ACHN (cell line): ENCODE measurements at places on chromosomes 4 and X.

DNA sequence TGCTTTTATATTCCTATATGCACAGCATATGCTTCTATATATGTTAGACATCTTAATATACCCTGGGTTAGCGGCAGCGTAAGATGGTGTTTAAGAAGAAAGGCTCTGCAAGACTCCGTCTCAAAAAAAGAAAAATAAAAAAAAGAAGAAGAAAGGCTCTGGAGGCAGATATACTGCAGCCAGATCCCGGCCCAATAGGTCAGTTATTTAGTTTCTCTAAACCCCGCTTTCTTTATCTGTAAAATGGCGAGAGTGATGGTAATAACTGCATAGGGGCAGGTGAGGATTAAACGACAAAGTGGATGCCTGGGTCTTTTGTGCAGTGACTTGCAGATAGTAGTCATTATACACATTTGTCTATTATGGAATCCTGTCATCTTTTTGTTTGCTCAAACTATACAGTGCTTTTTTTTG, 115.2 kb downstream of the NAA11 start:
- no peak for DNase-seq

DNA sequence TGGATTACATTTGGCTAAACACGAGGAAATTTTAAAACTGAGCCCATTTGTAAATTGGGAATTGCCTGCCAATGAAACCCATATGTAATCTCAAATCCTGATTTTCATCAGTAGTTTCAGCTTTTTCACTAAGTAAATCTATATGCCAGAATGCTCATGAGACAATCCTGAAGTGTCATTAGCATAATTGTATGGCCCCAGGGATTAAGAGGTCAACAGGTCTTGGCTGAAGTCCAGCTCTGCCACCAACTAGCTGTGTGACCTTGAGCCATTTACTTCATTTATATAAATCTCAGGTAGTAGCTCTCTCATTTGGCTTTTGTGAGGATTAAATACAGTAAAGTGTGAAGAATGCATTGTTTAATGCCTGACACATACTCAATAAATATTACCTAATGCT, 320.5 kb upstream of the EMCN start:
- no peak for DNase-seq

GRCh38 chrX:115693476-115693875, 132.5 kb downstream of the PLS3 start:
- DNase-seq, result no peak

- no peak for DNase-seq
These were observed 10.3 kb upstream of the RAB33B start for GRCh38 chr4:139443661-139444060.

DNA sequence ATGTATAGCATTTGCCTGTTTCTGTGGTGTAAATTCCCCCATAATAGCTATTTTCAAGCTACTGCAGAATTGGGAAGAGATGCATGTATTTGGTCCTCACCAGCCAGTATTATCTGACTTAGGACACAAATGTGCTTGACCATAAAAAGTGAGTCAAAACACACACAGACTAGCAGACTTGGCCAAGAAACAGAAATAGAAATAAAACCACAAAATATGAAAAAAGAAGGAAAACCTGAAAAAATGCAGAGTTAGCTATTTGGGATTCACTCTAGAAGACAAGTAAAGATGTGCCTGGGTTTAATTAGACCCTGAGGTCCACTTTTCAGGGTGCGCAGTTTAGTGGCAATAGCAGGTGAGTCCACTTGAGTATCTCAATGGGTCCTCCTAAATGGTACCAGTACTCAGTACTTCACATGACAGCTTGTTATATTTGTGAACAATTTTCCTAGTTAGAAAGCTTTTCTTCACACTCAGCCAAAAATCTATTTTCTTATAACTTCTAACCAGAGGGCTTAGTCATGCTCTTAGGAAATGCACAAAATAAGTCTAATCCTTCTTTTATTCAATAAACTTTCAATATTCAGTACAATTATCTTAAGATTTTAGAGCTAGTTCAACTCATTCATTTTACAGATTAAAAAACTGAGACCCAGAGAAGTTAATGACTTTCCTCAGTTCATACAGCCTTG, 108.7 kb upstream of the JADE1 start:
- no peak for DNase-seq

DNA sequence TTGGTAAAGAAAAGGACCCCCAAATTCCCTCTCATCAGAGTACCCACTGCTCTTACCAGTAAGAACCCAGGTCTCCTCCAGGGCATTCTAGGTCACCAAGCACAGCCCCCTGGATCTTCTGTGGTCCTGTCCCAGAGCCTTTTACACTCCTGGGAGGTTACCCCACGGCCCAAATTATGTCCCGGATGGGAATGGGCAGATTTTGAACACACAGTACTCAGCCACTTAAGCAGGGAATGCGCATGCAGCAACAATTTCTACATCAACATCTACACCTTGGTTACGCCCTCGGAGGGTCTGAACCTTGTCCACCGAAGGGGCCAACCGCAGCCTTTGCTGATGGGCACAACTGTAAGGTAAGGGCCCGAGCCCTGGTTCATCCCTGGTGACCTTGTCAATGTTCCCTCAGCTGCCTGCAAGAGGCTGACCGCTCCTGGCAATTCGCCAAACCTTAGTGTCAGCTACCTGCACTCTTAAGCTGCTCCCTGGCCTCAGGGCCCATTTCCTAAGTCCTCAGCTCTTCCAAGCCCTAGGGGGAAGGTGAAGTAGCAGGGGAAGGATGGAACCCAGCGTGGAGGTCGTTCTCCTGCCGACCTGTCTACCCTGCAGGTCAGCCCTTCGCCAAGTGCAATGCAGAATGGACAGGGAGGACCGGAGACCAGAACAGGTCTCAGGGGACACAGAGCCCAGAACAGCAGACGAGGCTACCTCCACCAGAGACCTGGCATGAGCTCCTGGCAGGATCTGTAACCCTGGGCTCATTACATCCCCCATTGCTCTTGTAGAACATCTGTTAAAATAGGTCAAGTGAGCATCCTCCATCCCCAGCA, 5.9 kb downstream of the TIMP1 start:
- no peak for DNase-seq

DNA sequence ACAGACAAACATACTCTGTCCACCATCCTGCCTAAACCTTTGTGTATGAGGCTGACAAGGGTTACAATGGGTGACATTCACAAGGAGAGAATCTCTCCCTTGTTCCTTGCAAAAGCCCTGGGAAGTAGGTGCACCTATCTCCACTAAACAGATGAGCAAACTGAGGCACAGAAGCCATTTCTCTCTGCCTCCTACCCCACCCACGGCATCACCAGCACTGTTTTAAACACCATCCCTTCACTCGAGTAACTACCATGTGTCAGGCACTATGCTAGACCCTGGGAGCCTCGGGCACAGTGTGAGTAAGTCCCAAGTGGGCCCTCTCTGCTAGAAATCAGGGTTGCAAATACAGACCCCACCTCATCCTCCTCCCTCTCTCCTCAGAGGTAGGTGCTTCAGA, 899 bp downstream of the LYAR start:
- no peak for DNase-seq

GRCh38 chr4:71230271-71231128, 108.3 kb upstream of the SLC4A4 start:
- peak; percentile 39 for DNase-seq

- DNase-seq, result no peak
These were observed 376.4 kb upstream of the NOCT start for GRCh38 chr4:138639018-138639741.

DNA sequence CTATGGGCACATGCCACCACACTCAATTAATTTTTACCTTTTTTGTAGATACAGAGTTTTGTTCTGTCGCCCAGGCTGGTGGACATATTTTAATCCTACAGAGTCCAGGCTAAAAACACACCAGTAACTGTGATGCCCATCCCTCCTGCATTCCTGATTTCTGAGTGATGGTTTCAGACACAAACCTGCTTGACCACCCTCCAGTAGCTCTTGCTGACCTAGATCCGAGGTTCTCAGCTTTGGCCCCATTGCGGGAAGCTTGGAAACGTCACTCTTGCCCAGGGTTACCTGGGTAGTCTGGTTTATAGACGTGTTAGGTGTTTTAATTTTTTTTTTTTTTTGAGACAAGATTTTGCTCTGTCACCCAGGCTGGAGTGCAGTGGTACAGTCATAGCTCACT, 7.5 kb downstream of the CD99 start:
- no peak for DNase-seq

- no peak for DNase-seq
These were observed 2.5 kb downstream of the PPBP start for GRCh38 chr4:73985528-73985852.

DNA sequence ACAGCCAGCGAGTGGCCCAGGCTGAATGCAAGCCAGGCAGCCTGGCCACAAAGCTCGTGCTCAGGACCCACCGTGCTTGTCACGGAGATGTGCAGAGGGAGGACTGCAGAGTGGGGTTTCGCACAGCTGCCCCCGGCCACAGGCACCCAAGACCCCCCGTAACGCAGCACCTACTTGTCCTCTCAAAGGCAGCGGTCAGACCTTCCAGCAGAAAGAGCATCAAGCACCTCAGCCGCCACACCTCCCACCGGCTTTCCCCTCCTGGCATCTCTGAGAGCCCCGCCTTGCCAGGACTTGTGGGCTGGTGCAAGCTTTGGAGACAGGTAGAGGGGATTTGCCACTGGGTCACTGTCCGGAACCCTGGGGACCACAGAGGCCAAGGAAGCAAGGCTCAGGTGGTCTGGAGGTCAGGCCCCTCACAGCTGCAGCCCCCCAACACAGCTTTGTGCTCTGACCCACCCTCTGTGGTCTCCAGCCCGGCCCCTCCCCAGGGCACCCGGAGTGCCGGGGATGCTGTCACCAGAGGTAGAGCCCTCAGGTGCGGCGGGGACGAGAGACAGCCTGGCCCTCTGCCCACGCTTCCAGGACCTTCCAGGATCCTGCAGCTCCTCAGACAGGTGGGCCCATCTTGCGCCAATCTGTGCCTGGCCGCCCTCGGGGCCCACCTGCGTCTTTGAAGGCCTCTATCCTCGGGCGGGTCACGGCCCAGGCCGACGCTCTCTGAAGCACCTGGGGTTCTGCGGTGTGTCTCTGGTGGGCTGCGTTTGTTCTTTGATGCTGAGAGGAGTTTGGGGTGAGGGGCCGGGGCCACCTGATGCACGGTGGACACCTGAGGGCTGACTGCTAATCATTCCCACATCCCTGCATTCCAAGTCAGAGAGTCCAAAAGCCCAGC, 34.4 kb upstream of the HMX1 start:
- no peak for DNase-seq

DNA sequence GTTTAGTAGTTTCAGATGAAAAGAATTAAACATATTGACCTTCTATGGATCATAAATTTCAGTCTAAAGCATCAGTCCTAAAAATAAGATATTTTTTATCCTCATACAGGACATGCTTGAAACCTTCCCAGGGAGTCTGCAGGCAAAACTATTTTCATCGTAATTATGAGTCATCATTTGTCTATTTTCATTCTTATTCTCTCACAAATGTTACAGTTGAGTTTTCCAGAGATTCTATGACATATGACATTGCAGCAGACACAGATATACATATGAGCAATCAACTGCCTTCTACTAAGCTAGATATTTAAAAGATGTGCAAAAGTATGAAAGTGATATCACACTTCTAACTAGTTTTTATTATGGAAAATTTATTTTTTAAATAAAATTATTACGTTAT, 398.0 kb downstream of the MAGEB5 start:
- DNase-seq, result no peak

DNA sequence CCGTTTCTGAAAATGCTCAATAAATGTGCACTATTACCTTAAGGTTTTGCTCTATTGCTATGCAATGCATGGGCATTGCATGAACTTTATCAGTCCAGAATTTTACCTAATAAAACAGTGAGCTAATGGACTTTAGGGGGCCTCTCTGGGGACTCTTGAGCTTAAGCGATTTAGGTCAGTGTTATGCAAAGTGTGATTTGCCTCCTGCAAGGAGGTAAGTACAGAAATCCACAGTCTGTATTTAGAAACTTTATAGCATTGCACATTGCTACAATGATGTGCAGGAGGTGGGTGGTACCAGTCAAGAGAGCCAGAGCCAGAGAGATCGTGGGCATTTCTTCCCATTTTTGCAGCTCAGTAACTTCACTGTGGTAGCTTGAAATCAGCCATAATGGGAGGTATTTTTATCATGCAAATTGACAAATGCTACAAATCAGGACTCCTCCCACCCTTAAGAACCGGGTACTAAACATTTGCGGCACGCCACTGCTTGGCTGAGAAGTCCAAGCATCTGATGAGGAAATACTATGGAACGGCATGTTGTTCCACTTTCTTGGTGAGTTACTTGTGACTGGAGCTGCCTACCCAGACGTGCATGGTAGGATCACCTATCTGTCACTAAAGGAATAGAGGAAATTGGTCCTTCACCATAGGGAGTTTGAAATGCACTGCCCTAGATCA, 174.6 kb upstream of the PGRMC2 start:
- DNase-seq, result no peak

- DNase-seq, result peak; percentile 75
These were observed at the start of gene OPHN1 for GRCh38 chrX:68433155-68433980. Gene OPHN1 (minus strand): TSS chrX:68433495. CDS start chrX:68433020, 475 bp downstream.

- no peak for DNase-seq
These were observed 156.9 kb downstream of the ENOX2 start for GRCh38 chrX:130746077-130746476.

- no peak for DNase-seq
These were observed 81.8 kb upstream of the MAGEA4 start for GRCh38 chrX:151830911-151831310.

DNA sequence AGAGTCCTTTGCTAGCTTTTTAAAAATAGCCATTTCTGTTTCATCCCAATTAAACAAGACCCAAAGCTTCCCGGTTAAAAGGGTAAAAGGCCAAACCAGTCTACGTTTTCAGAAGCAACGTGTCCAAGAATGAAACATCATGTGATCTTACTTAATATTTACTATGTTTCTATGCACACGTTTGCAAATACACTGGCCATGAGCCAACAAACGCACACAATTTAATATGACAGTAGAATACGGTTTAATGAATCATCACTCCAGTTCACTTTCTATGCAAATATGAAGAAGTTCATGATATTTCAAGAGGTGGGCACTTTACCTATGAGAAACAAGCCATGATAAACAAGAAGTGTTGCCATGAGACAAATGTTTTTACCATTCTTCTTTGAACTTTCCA, 4.3 kb downstream of the NR0B1 start:
- DNase-seq, result no peak

- DNase-seq, result no peak
These were observed 104.5 kb upstream of the NAP1L5 start for GRCh38 chr4:88802138-88802537.

- peak; percentile 8 for DNase-seq
These were observed 204.9 kb downstream of the GBA3 start for GRCh38 chr4:22897520-22898108.

DNA sequence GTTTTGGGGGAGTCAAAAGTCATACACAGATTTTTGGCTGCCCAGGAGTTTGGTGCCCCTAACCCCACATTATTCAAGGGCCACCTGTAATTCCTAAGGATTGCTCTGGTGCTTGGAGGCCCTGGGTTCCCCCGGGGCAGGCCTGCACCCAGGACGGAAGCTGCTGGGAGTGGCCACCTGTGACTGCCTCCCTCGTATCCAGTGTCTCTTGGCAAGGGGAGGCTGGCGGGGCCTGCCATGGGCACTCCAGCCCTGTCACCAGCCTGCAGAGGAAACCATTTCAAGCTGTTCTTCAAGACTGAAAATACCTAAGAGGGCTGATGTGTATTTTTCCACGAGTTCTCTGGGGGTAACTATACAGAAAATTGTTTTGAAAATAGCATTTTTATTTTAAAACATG, 24.5 kb upstream of the GPR78 start:
- DNase-seq, result no peak
